ENCODE measurements at places on chromosomes 7 and 10. TPM values are rescaled to one million over a fixed set of nuclear protein-coding genes. Genes with fewer than 3 reads are reported as not detected.

The HOXA9 gene
- total RNA-seq = 96.1 TPM

The PLPP4 gene
- total RNA-seq = not detected

The SPDYE2 gene
- not detected for total RNA-seq

The PPP1R3C gene
- not detected for total RNA-seq

The PNLIPRP2 gene
- not detected for total RNA-seq

The FXYD4 gene
- total RNA-seq = not detected

The TUBB8 gene
- not detected for total RNA-seq
